ENCODE measurements at places on chromosomes 1 and 21.

GRCh38 chr1:204959374-204959773 lies 83.6 kb upstream of the CNTN2 start:
- no peak for DNase-seq

DNA sequence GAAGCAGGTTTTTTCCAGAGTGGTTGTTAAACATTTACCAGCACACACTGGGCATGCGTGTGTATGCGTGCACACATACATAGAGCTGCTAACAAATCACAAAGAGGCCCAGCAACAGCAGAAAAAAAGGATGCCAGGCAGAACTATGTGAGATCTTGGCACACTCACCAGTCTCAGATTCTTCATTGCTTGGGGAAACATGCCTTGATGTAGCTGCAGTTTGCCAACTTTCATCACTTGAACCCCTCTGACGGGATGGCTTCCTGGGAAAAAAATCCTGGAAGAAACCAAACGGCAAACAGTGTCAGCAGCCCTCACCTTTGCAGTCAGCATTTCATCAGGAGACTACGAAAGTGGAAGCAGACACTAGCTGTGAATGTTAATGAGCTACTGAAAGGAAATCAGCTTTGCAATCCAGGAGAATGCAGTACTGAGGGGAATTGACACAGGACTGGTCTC lies 609.1 kb downstream of the KIF26B start:
- DNase-seq, result no peak

- no peak for DNase-seq
These were observed 14.7 kb downstream of the HYI start for GRCh38 chr1:43438953-43439581.

DNA sequence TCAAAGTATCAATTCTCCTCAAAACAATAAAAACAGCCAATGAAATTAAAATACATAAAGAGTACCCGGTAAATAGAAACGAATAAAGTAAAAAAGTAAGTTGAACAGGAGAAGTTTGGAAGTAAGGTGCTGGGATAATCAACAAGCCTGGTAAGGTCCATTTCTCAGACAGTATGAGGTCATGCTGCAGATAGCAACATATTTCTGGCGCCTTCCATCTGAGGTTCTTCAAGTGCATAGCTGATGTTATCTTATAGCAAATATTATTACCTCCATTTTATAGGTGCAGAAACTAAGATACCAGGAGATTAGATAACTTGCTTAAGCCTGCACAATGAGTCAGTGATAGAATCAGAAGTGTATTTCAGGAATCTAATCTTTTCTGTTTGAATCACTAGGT lies 23.7 kb upstream of the CEP350 start:
- DNase-seq, result no peak

DNA sequence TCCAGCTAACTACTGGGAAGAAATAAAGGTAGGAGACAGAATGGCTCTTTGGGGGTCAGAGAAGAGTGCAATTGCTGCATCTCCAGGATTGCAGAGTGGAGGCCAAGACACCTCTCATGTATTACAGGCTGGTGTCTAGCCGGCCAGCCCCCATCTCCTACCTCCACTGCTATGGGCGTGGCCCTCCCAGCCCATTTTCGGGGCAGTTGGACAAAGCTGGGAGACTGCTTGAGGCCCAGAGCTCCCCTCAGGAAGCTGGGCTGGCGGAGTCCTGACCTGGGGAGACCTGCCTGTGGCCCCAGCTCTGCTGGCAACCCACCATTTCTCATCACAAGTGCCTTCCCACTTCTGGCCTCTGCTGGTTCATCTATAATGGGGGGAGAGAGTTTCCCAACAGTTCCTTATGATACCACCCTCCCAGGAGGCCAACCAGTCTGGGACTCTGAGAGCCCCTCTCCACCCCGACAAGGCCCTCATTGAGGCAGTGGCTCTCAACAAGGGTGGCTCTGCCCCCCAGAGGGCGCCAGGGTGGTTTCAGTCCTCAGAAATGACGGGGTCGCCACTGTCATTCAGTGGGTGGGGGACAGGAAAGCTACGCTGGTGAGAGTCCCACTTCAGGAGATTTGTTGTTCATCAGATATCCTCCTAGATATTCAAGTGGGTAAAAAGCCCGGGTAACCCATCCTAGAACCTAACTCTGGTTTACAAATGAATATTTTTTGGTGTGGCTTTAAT lies 11.5 kb downstream of the RAP1GAP start:
- no peak for DNase-seq

DNA sequence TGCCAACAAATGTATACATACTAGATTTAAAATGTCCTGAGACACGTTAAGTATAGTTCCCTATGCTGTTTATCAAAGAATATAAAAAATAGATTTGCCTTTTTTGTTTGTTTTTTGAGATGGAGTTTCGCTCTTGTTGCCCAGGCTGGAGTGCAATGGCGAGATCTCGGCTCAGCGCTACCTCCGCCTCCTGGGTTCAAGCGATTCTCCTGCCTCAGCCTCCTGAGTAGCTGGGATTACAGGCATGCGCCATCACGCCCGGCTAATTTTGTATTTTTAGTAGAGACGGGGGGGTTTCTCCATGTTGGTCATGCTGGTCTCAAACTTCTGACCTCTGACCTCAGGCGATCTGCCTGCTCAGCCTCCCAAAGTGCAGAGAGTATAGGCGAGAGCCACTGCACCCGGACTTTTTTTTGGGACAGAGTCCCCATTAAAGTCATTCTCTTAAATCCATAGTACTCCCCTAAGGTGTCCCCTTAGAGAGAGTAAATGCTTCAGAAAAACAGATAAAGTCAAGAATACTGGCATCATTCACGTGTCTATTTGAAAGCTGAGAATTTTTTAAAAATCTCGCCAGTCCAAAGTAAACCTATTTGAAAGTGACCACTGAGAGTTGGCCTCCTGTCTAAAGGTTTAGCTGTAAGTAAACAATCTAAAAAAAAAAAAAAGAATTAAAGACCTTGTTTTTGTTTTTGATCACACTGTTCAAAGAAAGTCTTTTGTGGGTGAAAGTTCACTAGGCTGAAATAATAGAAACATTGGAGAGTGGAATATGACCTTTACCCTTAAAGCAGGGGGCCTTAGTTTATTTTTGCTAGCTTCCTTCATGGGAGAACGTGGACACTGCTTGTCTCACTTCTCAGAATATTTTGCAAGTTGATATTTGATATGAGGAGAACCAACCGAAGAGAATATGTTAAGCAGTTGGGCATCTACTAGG lies 48.0 kb upstream of the SLC16A1 start:
- no peak for DNase-seq

DNA sequence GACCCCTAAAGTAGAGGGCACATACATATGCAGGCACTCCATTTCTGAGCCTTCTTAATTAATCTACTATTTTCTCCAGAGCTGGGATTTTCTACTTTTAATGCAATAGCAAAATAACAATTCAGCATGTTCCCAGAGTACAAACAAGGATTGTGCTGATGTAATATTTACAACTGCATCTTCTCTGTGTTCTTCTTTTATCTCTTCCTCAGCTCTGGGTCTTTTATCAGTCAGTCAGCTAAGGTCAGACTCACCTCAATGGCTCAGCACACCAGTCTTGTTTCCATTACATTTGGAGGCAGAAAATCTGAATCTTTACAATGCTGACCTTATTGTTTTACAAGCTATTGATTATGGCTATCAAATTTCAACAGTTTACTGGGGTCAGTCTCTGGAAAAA lies 323.3 kb upstream of the NR5A2 start:
- DNase-seq, result no peak

DNA sequence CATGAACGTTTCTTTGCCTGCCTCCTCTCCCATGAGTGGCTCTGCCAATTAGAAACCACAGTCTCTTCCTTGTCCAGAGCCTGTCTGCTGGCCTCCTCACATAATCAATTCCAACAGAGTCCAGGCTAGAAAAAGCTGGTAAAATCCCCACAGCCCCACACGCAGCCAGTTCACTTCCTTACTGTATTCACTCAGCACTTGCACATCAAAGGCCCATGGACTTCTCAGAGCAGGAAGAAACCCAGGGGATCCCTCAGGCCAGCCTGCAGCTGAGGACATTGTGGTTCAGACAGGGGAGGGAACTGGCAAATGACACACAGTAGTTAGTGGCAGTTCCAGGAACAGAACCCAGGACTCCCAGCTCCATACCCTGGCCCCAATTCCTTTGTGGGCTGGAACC lies 171.6 kb upstream of the EDN2 start:
- DNase-seq, result no peak

GRCh38 chr1:164559342-164560051 lies 513 bp downstream of the PBX1 start:
- no peak for DNase-seq

DNA sequence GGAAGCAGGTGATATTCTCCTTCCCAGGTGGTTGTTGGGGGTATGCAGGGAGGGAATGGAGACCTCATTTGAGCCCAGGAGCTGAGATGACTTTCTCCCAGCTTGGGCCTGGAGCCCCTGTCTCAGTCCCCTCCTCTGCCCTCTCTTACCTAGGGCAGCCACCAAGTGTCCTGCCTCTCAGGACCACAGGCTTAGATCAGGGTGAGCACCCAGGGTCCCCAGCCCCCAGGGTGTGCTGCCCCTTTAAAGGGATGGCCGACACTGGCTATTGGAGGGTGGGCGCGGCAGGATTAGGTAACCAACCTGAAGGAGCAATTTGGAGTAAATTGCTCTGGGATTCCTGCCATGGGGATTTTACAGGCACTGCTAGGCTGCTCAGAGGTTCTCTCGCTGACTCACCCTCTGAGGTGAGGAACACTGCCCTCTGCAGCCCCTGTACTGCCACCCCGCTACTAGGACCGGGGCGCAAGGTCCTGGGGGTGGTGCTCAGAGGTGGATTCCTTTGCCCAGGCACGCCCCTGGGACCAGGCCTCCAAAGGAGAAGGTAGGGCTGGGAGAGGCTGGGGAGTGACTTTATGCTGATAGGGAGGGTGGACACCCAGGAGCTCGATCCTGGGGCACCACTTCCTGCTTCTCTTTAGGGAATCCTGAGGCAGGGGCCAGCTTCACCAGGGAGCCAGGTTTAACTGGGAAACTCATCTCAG lies 1.5 kb downstream of the RPS6KA1 start:
- peak; percentile 82 for DNase-seq

- DNase-seq, result no peak
These were observed 28.1 kb upstream of the KDM4A start for GRCh38 chr1:43621861-43622260.

- DNase-seq, result no peak
These were observed 109.1 kb downstream of the HHAT start for GRCh38 chr1:210437781-210438180.

DNA sequence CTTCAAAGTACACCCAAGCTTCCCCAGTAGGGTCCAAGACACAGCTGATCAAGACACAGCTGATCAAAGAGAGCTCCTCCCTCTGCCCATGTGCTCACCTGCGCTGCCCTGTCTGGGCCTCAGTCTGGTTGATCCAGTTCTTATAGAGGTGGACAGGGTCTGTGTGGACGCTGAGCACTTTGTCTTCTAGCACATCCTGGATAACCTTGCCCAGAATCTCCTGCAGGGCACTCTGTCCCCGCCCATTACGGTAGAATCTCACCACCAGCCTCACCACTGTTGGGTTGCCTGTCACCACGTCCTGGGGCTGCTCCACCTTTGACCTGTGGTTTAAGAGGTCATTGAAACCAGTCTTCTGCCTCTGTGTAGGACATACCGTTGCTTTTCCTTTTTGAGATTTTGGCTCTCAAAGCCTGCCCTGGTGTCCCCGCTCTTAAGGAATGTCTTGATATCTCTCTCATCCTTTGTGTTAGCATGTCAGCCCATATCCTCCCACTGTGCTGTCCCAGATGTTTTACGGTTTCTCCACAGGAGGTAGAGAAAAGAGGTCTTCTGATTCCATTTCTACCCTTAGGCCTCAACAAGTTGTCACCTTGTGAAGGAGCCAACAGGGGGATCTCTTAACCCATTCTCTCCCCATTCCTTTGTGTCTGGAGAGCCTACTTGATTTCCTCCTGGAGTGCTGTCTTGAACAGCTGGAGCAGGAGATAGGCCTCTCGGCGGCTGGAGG lies 33.5 kb downstream of the IQGAP3 start:
- DNase-seq, result no peak
